ENCODE measurements at places on chromosomes 2 and 18.

DNA sequence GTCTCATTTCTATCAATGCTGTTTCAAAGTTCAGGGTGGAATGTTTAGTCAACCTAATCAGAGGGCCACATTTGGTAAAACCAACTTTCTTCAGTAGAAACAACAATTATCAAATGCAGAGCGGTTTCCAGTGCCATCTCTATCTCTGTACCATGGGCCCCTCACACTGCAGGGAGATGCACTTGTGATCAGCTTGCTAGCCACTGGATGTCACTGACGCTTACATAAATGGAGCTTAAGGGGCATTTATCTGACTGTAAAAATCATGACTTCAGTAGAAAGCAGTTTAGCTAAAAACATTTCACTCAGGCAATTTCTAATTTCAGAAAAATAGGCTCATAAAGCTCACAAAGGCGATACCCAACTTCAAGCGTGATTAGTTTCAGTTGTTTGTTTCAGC lies 678.0 kb downstream of the ZEB2 start:
- no peak for DNase-seq

DNA sequence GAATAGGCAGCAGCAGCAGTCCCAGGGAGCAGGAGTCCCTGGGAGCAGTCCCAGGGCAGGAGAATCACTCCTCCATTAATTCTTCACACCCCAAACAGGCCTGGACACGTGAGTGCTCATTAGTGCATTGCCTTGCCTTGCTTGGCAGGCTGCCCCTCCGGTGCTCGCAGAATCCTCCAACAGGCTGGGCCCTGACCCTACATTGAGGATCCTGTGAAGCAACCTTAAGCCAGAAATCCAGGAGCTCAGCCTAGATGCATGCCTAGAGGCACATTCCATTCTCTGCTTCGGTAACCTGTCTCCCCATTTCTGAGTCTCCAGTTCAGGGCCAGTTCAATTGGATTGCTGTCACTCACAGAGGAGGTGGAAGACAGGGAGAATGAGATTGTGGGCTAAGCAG lies 97.4 kb upstream of the LRATD1 start:
- no peak for DNase-seq

DNA sequence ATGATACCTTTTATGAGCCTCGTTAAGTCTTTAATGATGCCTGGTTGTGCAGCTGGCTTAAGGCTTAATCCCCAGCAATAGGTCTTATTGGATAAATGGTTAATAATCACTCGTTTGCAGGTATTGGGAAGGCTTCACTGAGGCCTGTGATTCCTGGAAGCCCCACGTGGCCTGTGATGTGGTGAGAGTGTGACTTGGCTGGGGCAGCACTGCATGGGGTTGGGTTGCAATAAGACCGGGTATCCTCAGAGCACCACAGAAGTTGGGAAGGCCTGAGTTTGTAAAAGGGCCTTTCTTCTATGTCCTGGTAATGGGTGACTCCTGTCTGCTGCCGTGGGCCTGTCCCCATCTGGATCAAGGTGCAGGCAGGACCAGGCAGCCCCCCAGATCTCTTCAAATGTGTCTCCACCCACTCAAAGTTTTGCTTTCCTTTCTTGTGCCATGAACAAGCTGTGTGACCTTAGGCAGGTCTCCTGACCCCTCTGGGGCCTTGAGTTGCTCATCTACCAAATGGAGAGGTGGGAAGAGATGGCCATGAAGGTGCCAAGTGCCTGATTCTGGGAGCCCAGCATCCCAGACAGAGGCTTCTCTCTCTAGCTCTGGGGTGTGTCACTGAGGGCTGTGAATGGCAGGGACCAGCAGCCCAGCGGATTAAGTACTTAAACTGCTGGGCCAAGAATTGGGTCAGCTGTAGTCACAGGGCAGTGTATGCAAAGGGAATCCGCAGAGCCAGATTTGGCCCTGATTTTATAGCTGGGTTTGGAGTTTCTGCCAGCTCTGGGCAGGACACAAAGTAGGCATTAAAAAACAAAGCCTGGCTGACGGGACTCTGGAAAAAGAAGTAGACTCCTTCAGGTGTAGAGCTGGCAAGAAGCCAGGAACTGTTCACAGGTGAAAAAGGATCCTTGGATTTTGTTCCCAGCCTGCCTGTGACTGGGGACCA lies 24.4 kb downstream of the LBH start:
- DNase-seq = peak; percentile 64

DNA sequence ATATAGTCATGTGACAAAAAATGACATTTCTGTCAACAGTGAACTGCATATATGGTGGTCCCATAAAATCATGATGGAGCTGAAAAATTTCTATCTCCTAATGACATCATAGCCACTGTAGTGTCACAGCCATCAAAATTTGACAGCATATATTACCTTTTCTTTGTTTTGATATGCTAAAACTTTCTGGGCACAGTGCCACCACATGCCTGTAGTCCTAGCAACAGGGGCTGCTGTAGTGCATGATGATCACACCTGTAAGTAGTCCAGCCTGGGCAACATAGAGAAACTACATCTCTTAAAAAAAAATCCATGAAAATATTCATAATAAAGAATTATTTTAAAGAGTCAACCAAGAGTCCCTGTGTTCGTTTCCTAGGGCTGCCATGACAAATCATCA lies 155.5 kb upstream of the SERTAD2 start:
- no peak for DNase-seq

DNA sequence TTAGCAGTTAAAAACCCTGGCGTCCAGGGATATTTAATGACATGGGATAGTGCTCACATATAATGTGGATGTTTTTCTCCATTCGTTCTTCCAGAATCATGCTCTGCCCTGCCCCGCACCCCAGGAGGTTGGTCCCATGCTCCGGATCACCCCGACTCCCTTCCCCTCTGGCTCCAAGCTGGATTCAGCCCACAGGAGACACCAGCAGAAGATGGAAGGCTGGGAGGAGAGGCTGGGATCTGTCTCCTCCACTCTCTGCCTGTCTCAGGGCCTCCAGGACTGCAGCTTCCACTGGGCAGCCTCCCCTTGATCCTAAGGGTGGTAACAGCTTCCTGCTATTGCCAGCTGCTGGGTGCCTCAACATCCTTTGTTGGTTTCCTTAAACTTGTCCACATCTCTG lies 24.5 kb downstream of the TMEM177 start:
- no peak for DNase-seq

- DNase-seq = no peak
These were observed 526.3 kb upstream of the DCC start for GRCh38 chr18:51813740-51814139.

GRCh38 chr2:164014068-164014731 lies 278.4 kb upstream of the FIGN start:
- no peak for DNase-seq
